ENCODE measurements at places on chromosomes 2 and 18. TPM values are rescaled to one million over a fixed set of nuclear protein-coding genes. Genes with fewer than 3 reads are reported as not detected.

The RNPEPL1 gene
- total RNA-seq: 6.0 TPM

The DES gene
- total RNA-seq: 376 TPM

The APCDD1 gene
- not detected for total RNA-seq

DNA sequence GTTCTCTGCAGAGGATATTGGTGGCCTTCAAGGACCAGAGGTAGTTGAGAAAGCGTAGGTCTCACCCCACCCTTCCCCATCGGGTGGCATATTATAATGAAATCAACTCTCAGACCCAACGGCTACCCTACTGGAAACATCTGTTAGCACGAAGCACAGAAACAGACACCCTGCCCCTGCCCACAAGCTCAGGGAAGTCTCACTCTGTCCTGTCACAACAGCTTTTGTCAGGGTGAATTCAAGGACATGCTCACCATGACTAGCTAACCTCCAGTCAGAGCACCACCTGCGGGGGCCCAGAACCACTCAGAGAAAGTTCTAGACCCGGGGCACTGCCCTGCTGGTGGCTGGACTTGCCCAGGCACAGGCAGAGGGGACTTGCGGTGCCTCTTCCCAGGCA is 3.5 kb upstream of the B3GNT7 start:
- no peak for DNase-seq

- no peak for DNase-seq
These were observed 118.2 kb downstream of the SPTBN1 start for GRCh38 chr2:54574107-54574859.

- no peak for DNase-seq
These were observed 150.4 kb downstream of the ZFP36L2 start for GRCh38 chr2:43075811-43076585.

- no peak for DNase-seq
These were observed 1996.2 kb upstream of the PIK3C3 start for GRCh38 chr18:39958876-39959275.

The CCDC74A gene
- 0.13 TPM for total RNA-seq

GRCh38 chr2:19728125-19728524 is 173.7 kb downstream of the TTC32 start:
- no peak for DNase-seq

The IL1RL1 gene
- total RNA-seq: not detected

The ZAP70 gene
- 0.30 TPM for total RNA-seq

The TDRD15 gene
- 0.02 TPM for total RNA-seq

- DNase-seq: no peak
These were observed 171.5 kb downstream of the EVA1A start for GRCh38 chr2:75389271-75389670.

- DNase-seq: no peak
These were observed 57.6 kb upstream of the IL1RL1 start for GRCh38 chr2:102253753-102254150.

The MYL1 gene
- 3.3 TPM for total RNA-seq

The PLGLB2 gene
- total RNA-seq: 0.40 TPM

DNA sequence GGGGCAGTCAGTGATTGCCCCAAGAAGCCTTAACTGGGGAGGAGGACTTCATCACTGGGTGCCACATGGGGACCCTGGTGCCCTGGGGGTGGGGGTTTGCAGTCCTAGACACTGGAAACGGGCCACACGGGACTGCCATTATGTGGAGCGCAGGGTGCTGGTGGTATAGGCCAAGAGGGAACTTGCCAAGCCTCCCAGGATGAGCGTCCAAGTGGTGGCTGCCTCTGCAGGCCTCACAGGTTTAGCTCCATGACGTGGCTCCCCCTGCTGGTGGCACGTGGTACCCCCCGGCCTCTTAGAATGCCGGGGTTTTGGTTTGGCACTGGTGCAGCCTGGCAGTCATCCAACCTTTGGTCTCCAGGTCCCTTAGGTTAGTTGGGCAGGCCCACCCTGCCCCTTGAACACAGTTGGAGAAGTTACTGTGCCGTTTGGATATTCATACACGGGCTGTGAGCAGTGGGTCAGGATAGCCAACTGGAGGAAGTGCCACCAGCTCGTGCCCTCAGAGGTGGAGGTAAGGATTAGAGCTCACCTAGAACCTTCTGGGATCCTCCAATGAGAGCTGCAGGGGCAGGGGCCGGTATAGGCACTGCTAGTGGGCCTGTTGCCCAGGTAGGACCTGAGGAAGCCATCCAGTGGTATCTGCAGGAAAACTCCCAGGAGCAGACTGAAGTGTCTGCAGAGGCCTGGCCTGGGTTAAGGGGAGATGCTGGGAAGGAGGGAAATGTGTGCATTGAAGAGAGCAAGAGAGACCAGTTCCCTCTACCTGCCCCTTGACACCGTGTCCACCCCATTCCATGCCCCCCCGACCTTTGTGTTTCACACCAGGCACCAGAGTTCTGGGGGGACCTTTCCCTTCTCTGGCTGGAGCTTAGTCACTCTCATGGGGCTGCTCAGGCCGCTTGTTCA is 5.7 kb downstream of the PTMA start:
- DNase-seq: peak; percentile 91

The TMEM200C gene
- not detected for total RNA-seq

DNA sequence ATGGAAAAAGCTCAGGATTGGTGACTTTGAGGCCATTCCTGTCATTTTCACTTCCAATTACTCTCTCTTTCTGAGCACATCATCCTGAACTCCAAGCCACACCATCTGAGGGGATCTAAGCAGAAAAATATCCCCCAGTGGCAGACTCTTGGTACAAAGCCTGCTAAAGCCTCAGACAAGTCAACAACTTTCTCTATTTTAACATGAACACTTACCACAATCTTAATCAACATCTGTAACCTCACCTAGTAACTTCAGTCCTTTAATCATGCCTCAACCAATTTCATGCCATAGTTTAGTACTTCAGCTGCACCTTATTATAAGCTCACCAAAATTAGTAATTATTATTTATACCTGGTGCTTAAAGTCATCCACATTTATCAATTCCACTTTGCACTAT is 128.9 kb downstream of the DTNB start:
- DNase-seq: no peak

The TGOLN2 gene
- 73.5 TPM for total RNA-seq

DNA sequence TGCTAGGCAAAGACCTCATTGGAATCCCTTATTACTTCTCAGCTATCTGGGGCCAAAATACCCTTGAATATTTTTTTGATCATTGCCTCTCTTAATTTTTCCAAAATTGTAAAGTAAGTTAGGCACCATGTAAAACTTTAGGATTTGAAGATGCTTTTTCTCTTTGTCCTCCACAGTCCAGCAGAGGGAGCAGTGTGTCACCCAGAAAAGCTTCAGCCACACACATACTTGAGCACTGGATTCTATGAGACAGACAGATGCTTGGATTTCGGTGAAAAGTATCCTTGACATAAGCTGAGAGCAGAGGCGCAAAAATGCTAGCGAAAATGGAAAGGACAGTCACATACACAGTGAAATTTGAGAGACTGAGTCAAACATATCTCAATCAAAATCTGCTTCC is 74.7 kb upstream of the KCNJ3 start:
- DNase-seq: peak; percentile 51

The FER1L5 gene
- total RNA-seq: 0.04 TPM

GRCh38 chr2:150619607-150620330 is 132.3 kb upstream of the RND3 start:
- peak; percentile 74 for DNase-seq

The HRH4 gene
- total RNA-seq: not detected

- DNase-seq: no peak
These were observed 42.4 kb downstream of the MBD2 start for GRCh38 chr18:54181856-54182602.

- DNase-seq: no peak
These were observed 39.3 kb downstream of the SALL3 start for GRCh38 chr18:79018911-79019310.

The FAM228B gene
- total RNA-seq: 2.5 TPM

DNA sequence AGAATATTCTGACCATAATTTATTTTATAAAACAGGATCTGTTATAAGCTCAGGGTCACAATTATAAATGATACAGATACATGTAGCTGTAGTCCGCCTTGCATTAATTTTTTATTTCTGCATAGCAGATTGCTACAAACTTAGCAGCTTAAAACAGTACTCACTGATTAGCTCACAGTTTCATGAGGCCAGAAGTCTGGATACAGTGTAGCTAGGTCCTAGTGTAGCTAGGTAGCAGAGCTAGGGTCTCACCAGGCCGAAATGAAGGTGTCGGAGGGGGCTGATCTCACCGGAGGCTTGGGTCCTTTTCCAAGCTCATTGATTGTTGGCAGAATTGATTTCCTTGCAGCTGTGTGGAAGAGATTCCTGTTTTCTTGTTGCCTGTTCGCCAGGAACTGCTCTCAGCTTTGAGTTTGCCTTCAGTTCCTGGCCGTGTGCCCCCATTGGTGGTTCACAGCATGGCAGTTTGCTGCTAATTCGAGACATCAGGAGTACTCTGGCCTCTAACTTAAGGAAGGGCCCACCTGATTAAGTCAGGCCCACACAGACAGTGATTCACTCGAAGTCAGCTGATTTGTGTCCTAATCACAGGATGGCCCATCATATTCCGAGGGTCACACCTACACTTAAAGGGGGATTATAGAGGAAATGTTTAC is 18.4 kb downstream of the NAPG start:
- DNase-seq: no peak

GRCh38 chr2:197800091-197800490 is 4.3 kb upstream of the PLCL1 start:
- no peak for DNase-seq

DNA sequence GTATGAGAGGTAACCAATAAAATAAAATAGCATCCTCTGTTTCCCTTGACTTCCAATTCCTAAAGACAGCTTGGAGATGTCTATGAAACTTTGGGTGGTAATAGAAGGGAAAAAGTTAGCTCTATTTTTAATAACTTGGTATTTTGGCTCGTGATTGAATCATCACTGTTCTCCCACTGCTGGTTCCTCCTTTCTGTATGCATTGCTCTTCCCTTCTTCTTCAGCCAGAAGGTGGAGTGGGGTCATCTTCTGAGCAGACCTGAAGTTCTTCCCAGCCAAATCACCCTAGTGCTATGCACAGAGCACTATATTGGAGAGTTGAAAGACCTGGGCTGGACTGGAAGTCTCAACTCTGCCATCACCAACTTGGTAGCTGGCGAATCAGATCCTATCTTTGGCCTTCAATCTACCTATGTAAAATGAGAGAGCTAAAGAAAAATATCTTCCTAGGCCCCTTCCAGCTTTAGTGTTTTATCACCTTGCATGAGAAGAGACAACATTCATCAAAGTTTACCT is 54.1 kb downstream of the CPO start:
- no peak for DNase-seq

The CCDC150 gene
- total RNA-seq: 17.4 TPM
